SJSA1 (cell line): ENCODE measurements at places on chromosomes 7 and 10. TPM values are rescaled to one million over a fixed set of nuclear protein-coding genes. Genes with fewer than 3 reads are reported as not detected.

Gene ITGB8
- 1.3 and 3.6 TPM in 2 replicates for total RNA-seq

Gene MMP21
- total RNA-seq = not detected in 2 replicates

DNA sequence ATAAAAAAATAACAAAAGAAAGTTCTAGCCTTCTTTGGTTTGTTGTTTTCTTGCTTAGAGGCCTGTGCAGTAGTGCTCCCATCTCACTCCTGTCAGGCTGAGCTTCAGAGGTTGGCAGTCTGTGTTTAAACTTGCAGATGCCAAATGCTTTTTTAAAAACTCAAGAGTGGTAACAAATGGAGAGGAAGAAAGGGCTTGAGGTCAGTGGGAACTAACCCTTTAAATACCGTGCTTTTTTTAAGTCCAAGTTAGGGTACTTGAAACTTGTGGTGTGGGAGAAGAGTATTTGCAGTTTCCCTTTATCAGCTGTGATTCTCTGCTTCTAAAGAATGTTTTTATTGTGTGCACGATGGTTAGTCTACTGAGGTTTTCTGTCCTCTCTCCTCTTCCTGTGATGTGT lies 29.4 kb downstream of the ZRANB1 start:
- no peak overlapping the region for H3K4me3 ChIP-seq
- no peak for DNase-seq
- no peaks in the 10 kb centered on the region for H3K27me3 ChIP-seq
- peaks cover 62% of the 10 kb centered on the region for H3K36me3 ChIP-seq

Gene TMEM176A
- total RNA-seq = not detected in 2 replicates

GRCh38 chr7:102018876-102019275 lies 201.4 kb downstream of the CUX1 start:
- no peaks in the 10 kb centered on the region for H3K27me3 ChIP-seq
- H3K4me3 ChIP-seq = no peak overlapping the region
- peaks cover 5% of the 10 kb centered on the region; the same call in 1 of the 2 replicates for H3K36me3 ChIP-seq
- no peak overlapping the region for H3K27ac ChIP-seq
